ENCODE measurements at places on chromosomes 2 and 18.

- DNase-seq, result no peak
Measured at GRCh38 chr2:101643004-101643524, 54.4 kb upstream of the MAP4K4 start.

- no peak for DNase-seq
Measured at GRCh38 chr2:238803996-238804870, 43.7 kb upstream of the TWIST2 start.

DNA sequence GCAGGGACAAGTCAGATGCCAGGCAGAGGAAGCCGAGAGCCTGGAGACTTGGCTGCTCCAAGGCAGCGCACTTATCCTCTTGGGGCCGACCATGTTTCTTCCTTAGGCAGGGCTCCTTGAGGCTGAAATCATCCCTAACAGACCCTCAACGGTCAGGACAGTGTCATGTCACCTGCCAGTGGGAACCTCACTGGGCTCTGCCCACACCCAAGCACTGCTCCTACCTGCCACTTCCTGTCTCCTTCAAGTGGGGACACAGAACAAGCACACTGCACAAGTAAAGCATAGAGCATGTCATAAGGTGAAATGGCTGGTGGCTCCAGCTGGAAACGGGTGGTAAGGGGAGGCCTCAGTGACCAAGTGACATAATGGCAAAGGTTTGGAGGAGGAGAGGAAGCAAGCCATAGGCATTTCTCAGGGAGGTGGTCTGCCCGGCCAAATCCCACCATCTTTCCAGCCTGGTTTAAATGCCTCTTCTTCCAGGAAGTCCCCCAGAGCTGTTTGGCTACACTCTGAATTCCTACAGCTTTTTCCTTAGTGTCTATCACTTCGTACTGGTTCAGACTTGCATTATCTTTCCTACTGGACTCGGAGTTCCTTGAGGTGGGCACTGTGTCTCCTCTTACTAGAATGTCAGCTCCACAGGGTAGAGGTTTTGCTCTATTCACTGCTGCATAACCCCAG is 7.3 kb upstream of the ATOH8 start:
- DNase-seq, result no peak

- peak; percentile 71 for DNase-seq
Measured at GRCh38 chr2:169507698-169508097, 1.8 kb upstream of the KLHL41 start.

DNA sequence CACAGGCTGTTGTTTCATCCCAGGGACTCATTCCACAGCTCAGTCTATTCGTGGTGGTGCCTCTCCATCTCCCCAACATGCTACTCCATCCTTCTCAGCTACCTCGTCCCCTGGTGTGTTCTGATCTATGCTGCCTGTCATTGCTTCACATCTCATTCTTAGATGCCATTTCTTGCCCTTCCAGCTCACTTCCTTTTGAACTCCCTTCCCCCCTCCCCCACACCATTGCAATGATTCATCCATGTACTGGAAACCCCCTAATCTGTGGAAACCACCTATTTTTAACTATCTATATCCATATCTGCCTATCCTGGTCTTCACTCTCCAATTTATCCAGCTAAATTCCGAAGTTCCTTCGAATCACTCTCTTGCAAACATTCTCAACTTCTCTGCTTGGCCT is 65.7 kb upstream of the PARD3B start:
- no peak for DNase-seq

DNA sequence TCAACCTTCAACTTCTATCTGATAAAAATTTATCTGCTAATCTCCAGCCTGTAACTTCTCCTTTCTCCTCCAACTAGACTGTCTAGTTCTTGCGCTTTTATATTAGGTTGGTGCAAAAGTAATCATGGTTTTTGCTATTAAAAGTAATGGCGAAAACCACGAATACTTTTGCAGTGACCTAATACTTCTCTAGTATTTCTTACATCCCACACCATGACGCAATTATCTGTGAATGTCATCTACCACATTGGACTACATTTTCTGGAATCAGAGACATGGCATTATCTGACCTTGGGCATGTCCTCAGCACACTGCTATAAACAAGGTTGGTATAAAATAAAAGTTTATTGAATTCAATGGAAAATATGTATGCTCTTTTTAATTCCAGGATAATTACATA is 370.2 kb upstream of the LYPD1 start:
- no peak for DNase-seq

- DNase-seq, result no peak
Measured at GRCh38 chr2:217810260-217810659, 192.5 kb downstream of the TNS1 start.

DNA sequence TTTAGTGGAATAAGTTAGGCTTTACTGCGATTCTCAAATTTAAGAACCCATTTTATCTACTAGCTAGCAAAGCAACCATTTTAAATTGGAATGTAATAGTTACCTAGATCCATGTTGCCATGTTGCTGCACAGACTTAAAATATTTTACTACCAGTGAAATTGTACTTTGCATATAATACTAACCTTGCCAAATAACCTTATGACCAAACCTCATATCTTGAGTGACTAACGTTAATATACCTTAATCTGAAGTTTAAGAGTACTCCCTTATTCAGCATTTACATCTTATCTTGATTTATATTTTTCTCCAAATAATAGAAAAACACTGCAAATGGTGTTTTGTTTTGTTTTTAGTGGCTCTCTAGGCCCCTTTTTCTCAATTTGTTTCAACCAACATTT is 50.3 kb upstream of the NAB1 start:
- DNase-seq, result no peak

GRCh38 chr2:133841900-133842299 is 273.6 kb upstream of the NCKAP5 start:
- no peak for DNase-seq

DNA sequence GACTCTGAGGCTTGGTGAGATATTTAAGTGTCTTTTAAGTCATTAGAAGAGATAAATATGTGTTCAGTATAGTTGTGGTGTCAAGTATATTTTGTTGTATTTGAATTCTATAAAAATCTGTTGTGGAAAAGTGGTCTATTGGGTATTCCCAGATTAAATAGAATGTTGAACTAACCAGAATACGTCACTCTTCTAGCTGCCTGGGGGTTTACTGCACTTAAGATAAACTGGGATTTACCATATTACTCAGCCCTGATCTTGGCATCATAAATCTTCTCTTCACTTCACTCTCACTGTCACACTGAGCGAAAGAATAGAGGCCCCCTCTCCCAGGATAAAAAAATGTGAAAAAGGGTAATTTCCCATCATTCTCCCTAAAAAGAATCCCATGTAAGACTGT is 129.8 kb downstream of the BCL2 start:
- no peak for DNase-seq

DNA sequence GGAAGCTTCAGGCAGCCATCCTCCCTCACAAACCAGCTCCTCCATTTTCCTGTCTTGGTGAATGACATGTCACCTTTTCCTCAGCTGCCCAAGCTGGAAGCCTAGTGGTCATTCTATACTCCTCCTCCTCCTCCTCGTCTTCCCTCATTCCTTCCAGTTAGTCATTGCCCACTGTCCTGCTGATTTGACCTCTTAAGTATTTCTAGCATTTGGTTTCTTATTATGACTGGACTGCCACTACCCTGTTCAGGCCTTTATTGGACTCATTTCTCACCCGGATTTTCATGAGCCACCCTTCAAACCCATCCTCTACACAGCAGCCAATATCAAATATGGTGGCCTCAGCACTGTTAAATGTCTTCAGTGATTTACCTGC is 21.9 kb upstream of the MGAT5 start:
- no peak for DNase-seq

DNA sequence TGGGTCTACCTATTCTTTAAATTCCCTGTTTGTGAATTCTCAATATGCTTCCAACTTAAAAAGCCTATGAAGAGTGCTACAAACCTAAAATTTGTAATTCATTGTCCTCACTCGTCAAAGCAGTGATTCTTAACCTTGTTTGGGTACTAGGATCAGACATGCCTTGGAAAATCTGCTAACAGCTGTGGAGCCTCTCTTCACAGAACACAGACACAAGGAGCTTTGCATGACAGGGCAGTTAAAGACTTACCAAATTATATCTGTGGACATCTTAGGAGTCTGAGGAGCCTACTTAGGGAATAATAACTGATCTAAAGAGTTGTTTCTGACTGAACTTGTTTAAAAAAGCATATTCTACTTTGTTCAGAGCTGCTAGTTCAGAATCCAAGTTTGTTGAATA is 38.1 kb downstream of the TMEM87B start:
- DNase-seq, result no peak

DNA sequence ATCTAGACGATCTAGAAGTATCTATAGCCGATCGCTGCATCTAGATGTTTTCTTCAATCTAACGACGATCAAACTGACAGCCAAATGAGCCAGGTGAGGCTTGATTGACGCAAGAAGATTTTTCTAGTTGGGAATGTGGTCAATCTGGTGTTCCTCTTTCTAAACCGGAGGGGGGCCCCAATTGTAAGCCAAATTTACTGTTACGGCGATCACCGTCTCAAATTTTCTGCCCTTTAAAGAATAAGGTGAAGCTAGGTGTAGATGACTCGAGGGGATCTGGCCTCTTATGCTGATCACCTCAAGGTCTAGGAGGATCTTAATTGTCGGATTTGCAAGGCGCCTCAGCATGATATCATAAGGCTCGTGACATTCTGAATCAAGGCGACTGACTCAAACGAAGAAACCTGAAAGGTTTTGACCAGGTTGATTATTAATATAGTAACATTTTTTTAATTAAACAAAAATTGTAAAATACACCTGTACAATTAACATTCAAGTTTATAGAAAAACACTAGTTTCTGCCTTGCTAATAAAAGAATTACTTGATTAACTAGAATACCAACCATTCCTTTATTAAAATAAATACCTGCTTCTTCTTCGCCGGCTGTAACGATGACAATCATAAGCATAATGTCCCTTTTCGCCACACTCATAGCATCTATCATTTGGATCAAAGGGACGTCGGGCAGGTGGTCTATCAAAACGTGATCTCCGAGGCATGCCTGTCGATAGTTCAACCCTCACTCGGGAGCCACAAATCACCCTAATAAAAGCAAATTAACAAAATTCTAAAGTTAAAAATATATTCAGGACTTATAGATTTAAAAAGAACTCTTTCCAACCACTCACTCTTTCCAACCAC is 2.0 kb downstream of the SRSF7 start:
- no peak for DNase-seq

DNA sequence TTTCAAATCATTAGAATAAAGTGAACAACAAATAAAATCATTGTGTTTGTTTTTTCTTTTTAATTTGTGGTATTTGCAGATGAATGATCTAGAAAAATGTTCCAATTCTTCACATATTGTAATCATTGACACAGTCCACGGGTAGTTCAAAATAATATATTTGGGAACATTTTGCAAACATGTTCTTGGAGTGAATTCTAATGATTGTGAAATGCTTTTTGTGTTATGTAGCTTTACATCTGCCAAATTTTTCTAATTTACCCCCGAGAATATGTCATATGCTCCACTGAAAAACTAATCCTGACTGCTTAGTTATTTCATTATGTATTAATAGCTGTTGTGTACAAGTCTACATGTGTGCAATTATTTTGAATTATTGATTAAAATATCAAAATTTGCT is 1468.4 kb upstream of the NXPH2 start:
- no peak for DNase-seq

- DNase-seq, result no peak
Measured at GRCh38 chr2:229170916-229171315, 100.2 kb downstream of the PID1 start.

GRCh38 chr2:217741381-217741955 is 261.3 kb downstream of the TNS1 start:
- no peak for DNase-seq

GRCh38 chr2:194096402-194096801 is 1560.6 kb upstream of the SLC39A10 start:
- DNase-seq, result no peak

All from LoVo (cell line).